Stimulated activated CD4-positive, alpha-beta T cell treated with anti-CD3 and anti-CD28 coated beads, Interleukin-1b, Interleukin-23, amount 100 ng/mL, for 24 hours (primary cell): ENCODE measurements at places on chromosomes 5 and 9.

DNA sequence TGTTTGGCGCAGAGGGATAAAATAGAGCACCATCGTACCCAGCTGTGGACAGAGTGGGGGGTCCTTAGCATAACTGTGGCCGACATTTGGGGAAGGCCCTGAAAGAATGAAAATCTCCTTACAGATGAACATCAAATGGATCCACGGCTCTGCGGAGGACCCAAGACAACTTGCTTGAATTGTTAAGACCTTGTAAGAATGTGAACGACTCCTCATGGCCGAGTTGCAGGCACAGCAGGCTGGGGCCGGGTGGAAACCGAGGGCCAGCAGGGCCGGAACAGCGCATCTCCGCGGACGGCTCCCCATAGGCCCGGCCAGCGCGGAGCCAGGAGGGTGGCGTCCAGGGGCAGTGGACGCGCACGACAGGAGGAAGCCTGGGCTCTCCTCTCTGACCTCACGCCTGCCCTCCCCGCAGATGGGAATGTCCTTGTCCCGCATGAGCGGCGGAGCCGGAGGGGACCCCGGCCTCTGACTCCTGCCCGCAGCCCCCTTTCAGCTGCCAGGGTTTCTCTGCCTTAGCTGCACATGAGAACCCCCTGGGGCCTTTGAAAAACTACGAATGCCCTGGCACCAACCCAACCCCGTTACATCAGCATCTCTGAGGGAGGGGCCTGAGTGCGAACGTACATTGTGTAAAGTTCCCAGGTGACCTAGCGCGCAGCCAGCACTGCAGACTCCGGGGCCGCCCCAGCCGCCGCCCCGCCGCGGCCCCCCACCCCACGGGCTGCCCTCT, 36.2 kb upstream of the PTCH1 start:
- DNase-seq: no peak

- no peak for DNase-seq
These were observed 83.7 kb downstream of the SH3TC2 start for GRCh38 chr5:148979083-148979723.

- no peak for DNase-seq
These were observed 238.6 kb upstream of the ANKRD55 start for GRCh38 chr5:56471707-56472106.

GRCh38 chr5:113520429-113520828, 6.9 kb downstream of the YTHDC2 start:
- DNase-seq: peak; percentile 2

- DNase-seq: no peak
These were observed 22.1 kb upstream of the SLC25A51 start for GRCh38 chr9:37925786-37926736.

DNA sequence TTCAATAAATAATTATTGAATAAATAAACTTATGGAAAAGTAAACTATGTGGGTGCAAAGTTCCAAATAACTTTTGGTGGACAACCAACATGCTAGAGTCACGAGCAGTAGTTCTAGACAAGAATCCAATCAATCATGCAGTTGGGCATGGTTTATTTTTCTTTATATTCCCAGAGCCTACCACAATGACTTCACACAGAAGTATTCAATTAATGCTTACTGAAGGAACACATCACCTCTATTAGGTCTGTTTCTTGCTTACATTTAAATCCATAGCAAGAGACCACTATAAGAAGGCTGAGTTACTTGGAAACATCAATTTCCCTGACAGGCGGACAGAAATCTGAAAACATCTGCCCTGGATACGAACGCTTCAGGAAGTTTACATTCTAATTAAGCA, 214.2 kb downstream of the TMEM232 start:
- DNase-seq: no peak

DNA sequence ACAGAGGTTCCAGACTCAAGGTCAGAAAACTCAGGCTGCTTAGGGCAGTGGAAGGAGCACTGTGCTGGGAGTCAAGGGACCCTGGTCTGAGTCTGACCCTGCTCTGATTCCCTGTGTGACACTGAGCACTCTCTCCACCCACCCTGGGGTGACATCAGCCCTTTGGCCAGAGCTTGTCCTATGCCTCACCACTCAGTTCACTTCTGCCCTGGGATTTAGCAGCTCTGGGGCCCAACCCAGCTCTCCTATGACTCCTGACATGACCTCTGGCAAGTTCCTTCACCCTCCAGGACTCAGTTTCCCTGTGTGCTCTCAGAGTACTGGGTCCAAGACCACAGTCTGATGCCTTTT, 63.9 kb downstream of the FAM114A2 start:
- DNase-seq: no peak

GRCh38 chr9:7119612-7120011, 361.8 kb downstream of the KDM4C start:
- no peak for DNase-seq

- DNase-seq: no peak
These were observed 561.1 kb downstream of the EBF1 start for GRCh38 chr5:158538506-158539074.

DNA sequence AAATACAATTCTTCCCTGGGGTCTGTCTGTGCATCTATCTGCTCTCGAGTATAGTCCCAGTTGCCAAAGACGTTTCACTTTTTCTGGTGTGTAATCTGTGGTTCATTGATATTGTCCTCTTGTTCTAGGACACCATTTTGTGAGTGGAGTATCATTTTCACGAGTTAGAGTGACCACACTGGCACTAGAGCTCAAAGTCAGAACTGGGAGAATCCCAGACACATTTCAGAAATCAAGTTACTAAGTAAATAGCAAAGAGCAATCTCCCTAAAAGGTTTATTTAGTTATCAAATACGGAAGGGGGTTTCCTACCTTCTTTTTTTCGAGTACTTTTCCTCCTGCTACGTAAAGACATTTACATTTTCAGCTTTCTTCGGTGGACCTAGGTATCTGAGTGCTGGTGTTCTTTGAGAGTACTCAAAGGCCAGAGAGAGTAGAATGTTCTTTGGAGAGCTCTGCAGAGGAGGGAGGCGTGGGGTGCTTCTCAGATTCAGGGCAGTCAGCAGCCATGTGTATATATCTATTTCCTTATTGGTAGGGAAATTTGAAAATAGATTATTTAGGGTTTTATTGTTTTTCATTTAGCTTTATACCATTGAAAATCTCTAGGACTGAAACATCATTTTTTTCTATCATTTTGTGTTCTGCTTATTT, 8.9 kb upstream of the HSPA9 start:
- DNase-seq: no peak

DNA sequence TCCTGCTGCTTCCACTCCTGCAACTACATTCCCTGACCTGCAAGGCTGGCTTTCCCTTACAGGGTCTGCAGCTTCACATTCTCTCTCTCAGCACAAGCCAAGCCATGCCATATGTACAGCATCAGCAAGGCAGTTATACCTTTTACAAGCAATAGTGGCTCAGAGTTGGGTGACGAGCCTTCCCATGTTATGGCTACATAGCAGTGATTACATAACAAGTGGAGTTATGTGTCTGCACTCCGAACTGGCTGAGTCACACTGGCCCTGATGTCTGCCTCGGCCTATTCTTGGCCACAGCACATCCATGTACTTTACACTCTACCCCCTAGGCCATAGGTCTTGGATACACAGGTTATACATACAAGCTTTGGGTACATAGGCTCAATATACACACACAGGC, 52.0 kb upstream of the SNCAIP start:
- DNase-seq: no peak

DNA sequence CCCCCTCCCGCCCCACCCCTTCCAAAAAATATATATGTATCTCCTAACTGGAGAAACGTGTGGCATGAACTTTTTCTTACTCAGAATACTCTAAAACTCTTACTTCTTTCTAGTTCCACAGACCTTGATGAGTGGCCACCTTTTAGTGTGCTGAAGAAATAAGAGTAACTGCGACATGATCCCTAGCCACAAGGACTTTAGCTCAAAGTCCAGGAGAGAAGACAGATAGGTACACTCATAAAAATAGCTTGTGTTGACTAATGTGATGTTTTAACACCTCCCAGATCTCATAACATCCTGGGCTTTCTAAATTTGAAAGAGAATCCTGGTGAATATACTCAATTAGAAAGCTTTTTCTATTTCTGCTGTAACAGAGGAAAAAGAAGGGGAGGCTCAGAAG, 1005.0 kb upstream of the DMAC1 start:
- DNase-seq: no peak
